Calu3 (cell line): ENCODE measurements at places on chromosomes 3 and 15. TPM values are rescaled to one million over a fixed set of nuclear protein-coding genes. Genes with fewer than 3 reads are reported as not detected.

The ZDHHC23 gene
- 17.8 and 22.0 TPM in 2 replicates for total RNA-seq

The PSMD2 gene
- 513 and 530 TPM in 2 replicates for total RNA-seq

The LTF gene
- total RNA-seq: not detected in 2 replicates

The SLC6A11 gene
- not detected in 2 replicates for total RNA-seq

The EPHB1 gene
- 0.73 and 0.81 TPM in 2 replicates for total RNA-seq

The GATM gene
- 4.1 and 4.2 TPM in 2 replicates for total RNA-seq

The MELTF gene
- total RNA-seq: 29.8 and 39.0 TPM in 2 replicates

The SPINK8 gene
- total RNA-seq: not detected in 2 replicates

The RAB5A gene
- 66.7 and 75.4 TPM in 2 replicates for total RNA-seq

The C3orf62 gene
- 6.7 and 8.8 TPM in 2 replicates for total RNA-seq

The HLTF gene
- total RNA-seq: 59.4 and 63.5 TPM in 2 replicates

The GPR62 gene
- total RNA-seq: not detected in 2 replicates

The GOLGA8G gene
- total RNA-seq: not detected in 2 replicates

The SCG5 gene
- 1.9 TPM in 1 of 2 replicates, not detected in the other for total RNA-seq

The IFT122 gene
- 33.5 and 35.5 TPM in 2 replicates for total RNA-seq

The TM6SF1 gene
- total RNA-seq: not detected in 2 replicates

The GXYLT2 gene
- total RNA-seq: 0.32 and 0.52 TPM in 2 replicates

The ARPIN gene
- 19.1 and 20.1 TPM in 2 replicates for total RNA-seq

The SERINC4 gene
- total RNA-seq: 0.33 TPM in 1 of 2 replicates, not detected in the other

The MYL3 gene
- not detected in 2 replicates for total RNA-seq

The TLR9 gene
- 0.14 and 0.27 TPM in 2 replicates for total RNA-seq

The SLC12A1 gene
- not detected in 2 replicates for total RNA-seq

The SI gene
- not detected in 2 replicates for total RNA-seq

The ZNF502 gene
- 0.99 and 1.8 TPM in 2 replicates for total RNA-seq

The LINS1 gene
- total RNA-seq: 25.0 and 25.2 TPM in 2 replicates

The FANCI gene
- 138 and 140 TPM in 2 replicates for total RNA-seq

The HDAC11 gene
- 11.8 and 16.5 TPM in 2 replicates for total RNA-seq

The RAD51 gene
- 12.8 and 14.5 TPM in 2 replicates for total RNA-seq

The CACNA2D2 gene
- total RNA-seq: 0.12 TPM in 1 of 2 replicates, not detected in the other

The PLCL2 gene
- 5.4 and 5.8 TPM in 2 replicates for total RNA-seq

The C3orf80 gene
- total RNA-seq: 2.5 and 3.0 TPM in 2 replicates

The SEMA3G gene
- 0.12 and 0.33 TPM in 2 replicates for total RNA-seq

The RBMS3 gene
- total RNA-seq: 1.3 TPM in 2 replicates

The FSIP1 gene
- total RNA-seq: 0.27 and 0.28 TPM in 2 replicates

The FBXO40 gene
- total RNA-seq: not detected in 2 replicates

The PPP2R3A gene
- 45.6 and 64.8 TPM in 2 replicates for total RNA-seq

The TXNRD3 gene
- total RNA-seq: 15.7 and 17.0 TPM in 2 replicates

The TMCO5A gene
- total RNA-seq: not detected in 2 replicates

The CLDN18 gene
- 0.85 and 3.3 TPM in 2 replicates for total RNA-seq

The MEX3B gene
- 1.7 and 2.0 TPM in 2 replicates for total RNA-seq

The SMCO1 gene
- total RNA-seq: not detected in 2 replicates

The CHST13 gene
- total RNA-seq: 1.1 and 1.3 TPM in 2 replicates

The TP63 gene
- total RNA-seq: 0.12 TPM in 1 of 2 replicates, not detected in the other

The MITF gene
- 40.3 and 47.7 TPM in 2 replicates for total RNA-seq

The LYZL4 gene
- total RNA-seq: not detected in 2 replicates

The RASA2 gene
- 29.2 and 37.4 TPM in 2 replicates for total RNA-seq

The EAF1 gene
- 23.9 and 24.3 TPM in 2 replicates for total RNA-seq
